ENCODE measurements at places on chromosomes 3 and 15. TPM values are rescaled to one million over a fixed set of nuclear protein-coding genes. Genes with fewer than 3 reads are reported as not detected.

CCR9 gene
- total RNA-seq, result not detected

INTS14 gene
- 46.7 TPM for total RNA-seq

ACY1 gene
- 66.1 TPM for total RNA-seq

PATL2 gene
- total RNA-seq, result not detected

C2CD4B gene
- total RNA-seq, result not detected

SYNPR gene
- not detected for total RNA-seq

DYNC1LI1 gene
- total RNA-seq, result 77.6 TPM

ACKR4 gene
- total RNA-seq, result not detected

CMTM8 gene
- 3.5 TPM for total RNA-seq

CCRL2 gene
- not detected for total RNA-seq

TF gene
- 1.7 TPM for total RNA-seq

NMB gene
- 0.53 TPM for total RNA-seq

STAB1 gene
- 0.12 TPM for total RNA-seq

CPNE4 gene
- total RNA-seq, result not detected

ZNF774 gene
- 1.8 TPM for total RNA-seq

HSPBAP1 gene
- total RNA-seq, result 14.6 TPM

AGBL1 gene
- not detected for total RNA-seq

CIB2 gene
- 14.4 TPM for total RNA-seq

HIGD2B gene
- total RNA-seq, result not detected

GOLGB1 gene
- 24.4 TPM for total RNA-seq

CEP70 gene
- total RNA-seq, result 27.0 TPM

LIPH gene
- 0.52 TPM for total RNA-seq

KNL1 gene
- 33.6 TPM for total RNA-seq

TGM4 gene
- total RNA-seq, result 0.10 TPM

IFT57 gene
- 61.0 TPM for total RNA-seq

GPR27 gene
- total RNA-seq, result not detected

ITGB5 gene
- 146 TPM for total RNA-seq

DAZL gene
- not detected for total RNA-seq

ALDH1A3 gene
- total RNA-seq, result 17.6 TPM

DZIP1L gene
- 14.4 TPM for total RNA-seq

RFT1 gene
- 27.0 TPM for total RNA-seq

GOLGA6L25 gene
- not detected for total RNA-seq

EXOG gene
- 10.9 TPM for total RNA-seq

FURIN gene
- total RNA-seq, result 60.0 TPM

AADACL2 gene
- not detected for total RNA-seq

GOLGA8G gene
- not detected for total RNA-seq

CAMKV gene
- not detected for total RNA-seq

KBTBD12 gene
- total RNA-seq, result not detected

APBA2 gene
- 25.7 TPM for total RNA-seq

EFCC1 gene
- 0.29 TPM for total RNA-seq

ROPN1B gene
- total RNA-seq, result not detected

ADAMTS7 gene
- total RNA-seq, result 6.0 TPM

SLC24A5 gene
- total RNA-seq, result not detected

GPR87 gene
- total RNA-seq, result 0.77 TPM

MLF1 gene
- 28.8 TPM for total RNA-seq

CCR1 gene
- total RNA-seq, result not detected

C2CD4A gene
- 0.26 TPM for total RNA-seq

GATM gene
- 0.67 TPM for total RNA-seq

LYZL4 gene
- not detected for total RNA-seq

MESP1 gene
- 1.5 TPM for total RNA-seq

CKMT1A gene
- total RNA-seq, result not detected
